Urothelium cell line (cell line): ENCODE measurements at places on chromosomes 1 and 21.
A peak's percentile ranks its signal among the peaks of the same experiment; 100 is the strongest.

- DNase-seq = no peak
Measured at GRCh38 chr1:113153116-113153803, 80.3 kb downstream of the LRIG2 start.

DNA sequence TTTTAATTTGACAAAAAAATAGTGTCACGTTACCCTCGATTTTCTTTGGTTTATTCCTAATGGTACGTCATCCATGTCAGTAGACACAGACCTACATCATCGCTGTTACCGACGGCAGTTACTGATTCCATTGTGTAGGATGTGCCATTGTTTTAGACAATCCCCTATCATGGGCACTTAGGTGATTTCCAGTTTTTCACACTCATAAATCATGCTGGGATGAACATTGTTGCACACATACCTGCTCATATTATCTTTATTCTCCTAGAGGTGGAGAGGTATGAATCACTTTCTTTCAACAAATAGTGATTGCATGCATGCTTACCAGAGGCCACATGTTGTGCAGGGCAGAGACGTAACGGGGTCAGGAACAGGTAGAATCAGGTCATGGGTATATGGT, 79.7 kb upstream of the EFHD2 start:
- no peak for DNase-seq

DNA sequence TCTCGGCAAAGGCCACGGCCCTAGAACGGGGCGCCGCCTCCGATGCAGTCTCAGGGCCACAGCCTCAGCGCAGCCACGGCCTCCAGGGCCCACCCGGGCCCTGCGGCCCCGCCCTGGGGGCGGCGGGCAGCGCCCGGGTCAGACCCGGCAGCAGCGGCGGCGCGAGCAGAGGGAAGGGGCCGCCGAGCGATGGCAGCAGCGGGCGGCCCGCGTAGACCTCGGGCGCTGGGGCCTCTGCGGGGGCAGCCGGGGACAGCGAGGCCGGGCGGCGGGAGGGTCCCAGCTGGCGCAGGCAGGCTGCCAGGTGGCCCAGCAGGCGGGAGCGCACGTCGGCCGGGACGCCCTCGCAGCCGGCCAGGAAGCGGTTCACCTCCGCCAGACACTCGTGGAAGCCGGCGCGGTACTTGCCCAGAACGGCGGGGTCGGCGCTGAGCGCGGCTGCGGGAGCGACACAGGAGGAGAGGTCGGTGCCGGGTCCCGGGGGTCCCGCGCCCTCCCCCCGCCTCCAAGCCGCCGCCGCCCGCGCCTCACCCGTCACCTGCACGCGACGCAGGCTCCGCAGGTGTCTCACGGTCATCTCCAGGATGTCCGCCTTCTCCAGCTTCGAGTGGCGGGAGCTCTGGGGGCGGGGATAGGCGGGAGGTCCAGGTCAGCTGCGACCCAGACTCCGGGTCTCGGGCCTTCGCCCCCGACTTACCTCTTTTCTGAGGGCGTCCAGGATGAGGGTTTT, 737 bp downstream of the HES4 start:
- no peak for DNase-seq

DNA sequence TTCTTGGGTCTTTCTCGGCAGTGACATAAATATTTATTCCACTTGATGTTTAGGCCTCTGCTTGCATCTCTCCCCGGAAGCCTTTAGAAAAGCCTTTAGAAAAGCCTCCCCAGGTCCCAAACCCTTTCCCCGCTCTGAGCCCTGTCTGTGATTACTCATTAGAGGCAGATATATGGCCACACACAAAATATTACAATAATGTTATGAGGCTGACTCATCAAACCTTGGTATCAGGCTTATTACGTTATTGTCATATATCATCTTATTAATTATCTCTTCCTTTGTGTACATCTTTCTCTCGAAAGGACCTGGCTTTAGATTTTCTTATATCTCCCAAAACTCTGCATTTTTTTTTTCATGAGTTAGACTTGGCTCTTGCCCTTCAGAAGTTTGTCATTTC, 69.5 kb downstream of the FGGY start:
- no peak for DNase-seq

GRCh38 chr1:233868461-233868860, 36.0 kb upstream of the SLC35F3 start:
- DNase-seq = peak; percentile 42

- DNase-seq = no peak
Measured at GRCh38 chr1:183239793-183240525, 53.9 kb downstream of the LAMC2 start.

DNA sequence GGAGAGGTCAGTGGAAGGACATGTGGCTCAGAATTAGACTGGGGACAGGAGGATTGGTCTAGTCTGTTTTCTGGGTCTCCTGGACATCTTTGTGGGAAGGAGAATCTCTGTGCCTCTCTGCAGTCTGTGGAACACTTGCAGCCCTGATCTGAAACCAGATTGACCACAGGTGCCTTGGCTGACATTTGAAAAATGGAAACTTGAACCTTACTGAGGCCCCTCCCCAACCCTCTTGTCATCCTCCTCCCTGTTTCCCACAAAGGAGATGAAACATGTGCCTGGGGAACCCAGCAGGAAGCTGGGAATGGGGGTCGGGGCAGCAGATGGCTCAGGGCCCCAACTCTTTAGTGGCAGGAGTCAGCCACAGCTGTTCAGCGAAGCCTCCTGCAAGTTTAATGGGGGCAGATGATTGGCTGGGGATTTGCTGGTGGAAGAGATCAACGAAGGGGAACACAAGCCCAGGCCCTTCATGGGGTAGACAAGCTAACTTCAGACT, 18.1 kb downstream of the VASH2 start:
- DNase-seq = no peak

GRCh38 chr1:22245726-22246125, 102.8 kb upstream of the WNT4 start:
- no peak for DNase-seq

DNA sequence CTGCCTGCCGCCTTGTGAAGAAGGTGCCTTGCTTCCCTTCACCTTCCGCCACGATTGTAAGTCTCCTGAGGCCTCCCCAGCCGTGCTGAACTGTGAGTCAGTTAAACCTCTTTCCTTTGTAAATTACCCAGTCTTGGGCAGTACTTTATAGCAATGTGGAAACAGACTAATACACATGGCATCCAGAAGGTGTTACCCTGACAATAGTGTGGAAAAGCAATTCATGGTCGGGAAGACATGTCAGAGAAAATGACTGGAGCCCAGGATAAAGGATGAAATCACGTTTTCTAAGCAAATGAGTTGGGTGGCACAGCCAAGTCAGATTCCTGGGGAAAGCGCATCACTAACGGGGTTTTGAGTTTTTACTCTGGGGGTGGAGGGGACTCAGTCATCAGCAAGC, 76.4 kb downstream of the HLCS start:
- DNase-seq = no peak

DNA sequence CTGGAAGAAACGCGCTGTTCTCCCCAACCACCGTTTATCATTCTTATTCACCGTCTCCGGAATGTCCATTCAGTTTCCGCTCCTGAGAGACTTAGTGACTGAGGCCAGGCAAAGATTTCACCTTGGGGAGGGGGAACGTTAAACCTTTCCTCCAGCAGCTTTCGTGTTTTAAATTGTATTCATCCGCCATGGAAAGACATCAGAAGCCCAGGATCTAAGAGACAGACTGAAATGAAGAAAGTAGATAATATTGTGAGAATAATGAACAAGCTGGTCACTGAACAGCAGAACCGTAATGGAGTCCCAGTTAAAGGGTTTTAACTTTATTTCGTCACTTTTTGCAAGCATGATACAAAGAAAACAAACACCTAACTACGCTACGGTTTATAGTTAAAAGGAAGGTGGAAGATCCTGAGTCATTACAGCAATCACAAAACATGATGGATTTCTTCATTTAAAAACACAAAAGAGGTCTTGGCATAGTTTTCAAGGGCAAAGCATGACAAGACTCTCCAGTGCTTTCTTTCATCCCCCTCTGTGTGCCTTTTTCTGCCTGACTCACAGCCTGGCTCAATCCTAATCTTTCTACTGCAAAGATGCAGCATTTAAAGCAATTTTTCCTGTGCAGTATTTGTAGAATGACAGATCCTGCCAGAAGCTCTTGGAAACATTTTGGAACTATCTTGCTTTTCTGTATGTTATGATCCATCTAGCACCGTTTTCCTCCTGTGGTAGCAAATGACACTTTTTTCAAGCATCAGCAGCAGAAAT, 722 bp upstream of the SLC19A2 start:
- DNase-seq = no peak

DNA sequence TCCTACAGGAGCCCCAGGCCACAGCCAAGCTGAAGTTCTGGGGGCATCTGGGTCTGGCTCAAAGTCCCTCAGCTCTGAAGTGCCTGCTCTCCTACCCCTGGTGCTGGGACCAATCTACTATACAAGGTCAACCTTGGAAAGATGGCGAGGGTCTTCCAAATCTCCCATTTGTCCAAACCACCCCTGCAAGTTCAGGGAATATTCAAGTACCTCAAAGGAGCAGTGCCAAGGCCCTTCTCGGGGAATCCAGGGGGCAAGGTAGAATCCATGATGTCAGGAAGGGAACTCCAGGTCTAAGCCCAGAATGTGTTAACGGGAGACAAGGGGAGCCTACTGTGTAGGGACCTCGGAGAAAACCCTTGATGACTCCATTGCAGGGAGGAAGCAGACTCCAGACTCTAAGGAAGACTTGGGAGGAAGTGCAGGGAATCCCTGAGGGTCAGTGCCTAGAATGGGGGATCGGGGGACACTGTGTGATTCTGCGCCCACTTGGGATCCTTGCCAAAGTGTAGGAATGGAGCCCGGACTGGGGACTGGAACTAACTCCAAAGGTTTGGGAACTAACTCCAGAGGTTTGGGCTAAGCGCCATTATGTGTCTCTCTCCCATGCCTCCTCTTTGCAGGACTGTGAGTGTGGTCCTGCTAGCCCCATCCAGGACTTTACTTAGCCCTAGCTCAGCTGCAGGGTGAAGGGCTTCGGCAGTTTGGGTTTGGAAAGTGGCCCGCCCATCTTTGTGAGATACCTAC, 8.7 kb downstream of the TAL1 start:
- DNase-seq = no peak

DNA sequence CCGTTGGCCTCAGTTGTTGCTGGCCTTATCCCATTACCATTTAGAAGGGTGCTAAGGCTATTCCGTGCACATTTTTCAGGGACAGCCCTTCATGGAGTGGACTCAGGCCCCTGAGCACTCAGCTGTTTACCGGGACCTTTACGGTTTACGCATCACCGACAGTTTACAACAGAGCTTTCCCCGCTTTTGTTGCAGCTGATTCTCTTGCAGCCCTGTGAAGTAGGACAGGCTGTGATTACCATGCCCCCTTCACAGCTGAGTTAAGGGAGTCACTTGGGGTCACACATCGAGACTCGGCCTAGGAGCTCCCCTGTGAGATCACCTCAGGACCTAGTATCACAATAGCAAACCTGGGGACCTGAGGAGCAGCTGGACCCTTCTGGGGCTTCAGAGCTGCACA, 41.9 kb downstream of the PTPRF start:
- DNase-seq = no peak

- no peak for DNase-seq
Measured at GRCh38 chr21:37380349-37381323, 14.1 kb downstream of the DYRK1A start.

GRCh38 chr1:226658546-226659125, 80.4 kb downstream of the ITPKB start:
- no peak for DNase-seq

DNA sequence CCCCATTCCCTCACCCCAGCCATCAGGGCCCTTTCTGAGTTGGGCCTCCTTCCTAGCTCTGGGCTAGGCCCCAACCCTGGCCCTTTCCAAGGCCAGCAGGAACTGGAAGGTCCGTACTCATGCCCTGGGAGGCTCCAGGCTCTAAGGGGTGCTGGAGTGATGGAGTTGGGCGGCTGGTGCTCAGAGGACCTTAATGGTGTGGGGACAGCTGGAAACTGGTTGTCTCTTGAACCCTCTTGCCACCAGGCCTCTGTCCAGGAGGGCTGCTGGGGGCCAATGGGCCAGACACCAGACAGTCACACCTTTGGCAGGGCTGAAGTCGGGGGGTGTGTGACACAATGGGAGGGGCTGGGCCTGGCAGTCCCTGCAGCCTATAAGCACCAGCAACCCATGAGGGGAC, 9.2 kb upstream of the PADI1 start:
- no peak for DNase-seq

DNA sequence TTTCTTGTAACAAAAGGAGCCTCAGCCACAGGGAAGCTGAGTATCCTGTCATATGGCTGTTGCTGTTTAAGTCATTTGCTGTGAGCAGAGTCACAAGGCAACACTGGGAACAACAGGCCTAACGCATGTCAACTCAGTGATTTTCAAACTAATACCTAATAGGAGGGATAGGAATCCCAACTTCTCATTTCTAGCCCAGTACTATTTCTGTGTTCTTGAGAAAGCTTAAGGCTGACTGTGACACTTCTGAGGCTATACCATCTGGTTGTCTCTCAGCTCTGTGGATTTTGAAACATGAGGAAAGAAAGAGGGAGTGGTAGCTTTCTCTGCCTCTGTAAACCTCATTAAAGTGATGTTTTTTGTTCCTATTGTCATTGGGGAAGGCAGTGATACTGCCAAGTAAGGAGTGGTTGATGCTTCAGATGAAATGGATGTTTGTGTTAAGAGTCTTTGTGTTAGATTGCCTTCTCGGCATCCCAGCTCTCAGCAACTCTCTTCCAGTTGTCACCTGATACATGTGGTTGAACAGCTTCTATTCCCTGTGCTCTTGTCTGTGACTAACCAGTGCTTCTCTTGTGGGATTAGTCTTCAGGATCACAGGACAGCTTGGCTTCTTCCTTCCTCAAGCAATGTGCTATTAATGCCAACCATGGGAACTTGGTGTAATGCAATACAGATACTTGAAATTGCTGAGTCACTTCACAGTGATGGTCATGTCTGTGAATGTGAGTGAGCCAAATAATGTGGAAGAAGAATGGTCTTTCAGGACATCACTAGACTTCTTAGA, 166.8 kb upstream of the IVNS1ABP start:
- peak; percentile 30 for DNase-seq

GRCh38 chr1:206653715-206654459, 18.6 kb downstream of the DYRK3 start:
- no peak for DNase-seq

- peak; percentile 61 for DNase-seq
Measured at GRCh38 chr1:114033216-114033706, 54.0 kb downstream of the OLFML3 start.

DNA sequence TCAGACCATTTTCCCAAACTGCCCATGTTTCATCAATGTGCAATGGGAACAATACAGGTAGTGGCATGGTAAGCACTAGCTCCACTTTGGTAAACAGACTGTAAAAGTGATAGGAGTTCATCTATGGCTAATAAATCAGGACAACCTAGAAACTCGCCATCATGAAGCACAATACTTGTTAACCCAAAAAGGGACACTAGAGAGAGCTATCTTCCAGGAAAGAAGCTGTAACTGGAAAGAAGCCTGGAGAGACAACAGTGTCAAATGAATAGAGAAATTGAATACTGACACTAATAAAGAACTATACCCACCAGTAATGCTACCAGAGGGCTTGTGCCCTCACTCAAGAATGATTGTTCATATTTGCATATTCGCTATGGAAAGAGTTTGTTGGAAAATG, 164.7 kb upstream of the RGS18 start:
- no peak for DNase-seq
